ENCODE measurements at places on chromosomes 7 and 10. TPM values are rescaled to one million over a fixed set of nuclear protein-coding genes. Genes with fewer than 3 reads are reported as not detected.

DNA sequence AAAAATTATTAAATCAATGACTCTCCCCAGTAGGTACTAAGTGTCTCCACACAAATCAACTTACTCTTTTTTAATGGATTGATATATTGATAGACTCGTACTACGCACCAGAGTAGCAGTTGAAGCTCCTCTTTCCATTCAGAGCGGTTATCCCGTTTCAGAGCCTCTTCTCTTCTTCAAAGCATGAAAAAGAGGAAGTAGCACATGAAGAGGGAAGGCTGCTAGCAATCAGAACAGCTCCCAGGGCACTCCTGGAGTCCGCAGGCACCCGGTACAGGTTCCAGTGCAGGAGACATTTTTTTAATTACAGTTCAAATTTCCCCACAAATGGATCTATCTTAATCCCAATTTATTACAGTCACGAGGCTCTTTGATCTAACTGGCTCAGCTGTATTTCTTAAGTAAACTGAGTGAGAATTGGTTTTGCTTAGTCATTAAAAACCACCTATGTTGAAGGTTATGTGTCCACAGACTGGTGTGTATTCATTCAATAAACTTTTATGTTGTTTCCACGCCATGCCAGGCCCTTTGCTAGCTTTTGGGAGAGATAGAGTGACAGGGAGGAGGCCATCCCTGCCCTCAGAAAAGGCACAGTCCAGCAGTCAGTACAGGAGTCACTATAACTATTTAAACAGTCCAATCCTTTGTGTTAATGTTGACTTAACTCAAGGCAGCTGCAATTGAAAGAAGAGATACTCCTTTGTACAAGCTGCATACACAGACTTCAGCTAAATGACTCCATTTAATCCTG lies 32.1 kb upstream of the CALN1 start:
- peaks cover 2% of the 10 kb centered on the region for H3K27me3 ChIP-seq
- no peak for DNase-seq
- H3K27ac ChIP-seq, result no peak overlapping the region
- no peak overlapping the region for H3K4me3 ChIP-seq
- no peaks in the 10 kb centered on the region for H3K36me3 ChIP-seq

GRCh38 chr7:3338161-3338560 lies 37.1 kb downstream of the SDK1 start:
- H3K27me3 ChIP-seq, result peaks cover 13% of the 10 kb centered on the region
- no peaks in the 10 kb centered on the region for H3K4me1 ChIP-seq
- H3K4me3 ChIP-seq, result no peak overlapping the region
- DNase-seq, result no peak
- no peak overlapping the region for H3K27ac ChIP-seq

- H3K4me3 ChIP-seq, result no peak overlapping the region
- peaks cover 30% of the 10 kb centered on the region for H3K4me1 ChIP-seq
- no peak for DNase-seq
- H3K36me3 ChIP-seq, result peaks cover 4% of the 10 kb centered on the region
These were observed 131.8 kb upstream of the PALS2 start for GRCh38 chr7:24441314-24442027.

DNA sequence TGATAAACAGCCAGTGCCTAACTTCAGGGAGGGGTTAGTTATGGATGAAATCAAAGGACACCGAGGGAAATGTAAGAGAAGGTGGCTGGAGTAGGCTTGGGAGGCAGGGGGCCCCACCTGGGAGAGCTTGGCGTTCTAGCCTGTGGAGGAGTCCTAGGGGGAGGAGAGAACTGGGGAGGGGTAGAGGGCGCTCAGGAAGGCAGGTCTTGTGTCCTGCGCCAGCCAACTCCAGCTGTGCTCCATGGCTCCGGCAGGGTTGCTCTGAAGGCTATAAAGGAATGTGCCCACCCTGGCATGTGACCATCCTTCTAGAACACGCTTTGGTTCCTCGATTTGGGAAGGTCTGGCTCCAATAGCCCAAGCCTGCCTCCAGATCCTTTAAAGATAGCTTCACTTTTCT lies 96.3 kb downstream of the SEC61G start:
- no peak overlapping the region for H3K4me3 ChIP-seq
- no peak overlapping the region for H3K27ac ChIP-seq
- no peaks in the 10 kb centered on the region for H3K36me3 ChIP-seq
- H3K4me1 ChIP-seq, result peaks cover 5% of the 10 kb centered on the region
- H3K27me3 ChIP-seq, result peaks cover 17% of the 10 kb centered on the region
- no peak for DNase-seq

GRCh38 chr10:30093303-30093950 lies 34.0 kb upstream of the JCAD start:
- peaks cover 36% of the 10 kb centered on the region for H3K27me3 ChIP-seq
- H3K4me3 ChIP-seq, result no peak overlapping the region
- no peaks in the 10 kb centered on the region for H3K36me3 ChIP-seq
- H3K4me1 ChIP-seq, result no peaks in the 10 kb centered on the region

Gene ECHS1
- 74.2 TPM for total RNA-seq

DNA sequence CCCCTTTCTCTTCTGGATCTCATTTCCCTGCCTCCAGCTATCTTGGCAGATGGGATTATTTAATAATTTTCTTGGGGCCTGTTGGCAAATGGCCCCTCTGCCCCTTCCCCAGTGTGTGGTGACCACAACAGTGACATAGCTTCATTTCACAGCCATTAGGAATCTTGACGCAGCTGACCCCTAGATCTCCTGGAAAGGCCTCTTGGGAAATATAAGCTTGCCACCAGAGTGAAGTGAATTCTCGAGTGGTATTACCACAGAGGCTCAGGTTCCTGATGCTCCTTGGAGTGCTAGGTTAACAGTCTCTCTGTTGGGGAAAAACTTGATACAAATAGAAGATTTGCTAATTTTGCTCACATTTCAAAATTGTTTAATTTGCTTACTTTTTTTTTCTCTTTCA lies 57.8 kb downstream of the AUTS2 start:
- no peak overlapping the region for H3K4me3 ChIP-seq
- no peaks in the 10 kb centered on the region for H3K4me1 ChIP-seq
- H3K27ac ChIP-seq, result no peak overlapping the region
- H3K27me3 ChIP-seq, result no peaks in the 10 kb centered on the region
- H3K36me3 ChIP-seq, result no peaks in the 10 kb centered on the region

GRCh38 chr10:96756111-96756903 lies 36.0 kb upstream of the PIK3AP1 start:
- H3K4me1 ChIP-seq, result peaks cover 4% of the 10 kb centered on the region
- no peak overlapping the region for H3K27ac ChIP-seq
- DNase-seq, result no peak
- peaks cover 30% of the 10 kb centered on the region for H3K27me3 ChIP-seq
- H3K36me3 ChIP-seq, result no peaks in the 10 kb centered on the region
- no peak overlapping the region for H3K4me3 ChIP-seq

GRCh38 chr10:33335801-33336581 lies 1.5 kb upstream of the NRP1 start:
- no peak for DNase-seq
- H3K36me3 ChIP-seq, result no peaks in the 10 kb centered on the region
- peak overlapping the region; percentile 50 for H3K4me3 ChIP-seq
- H3K27me3 ChIP-seq, result peaks cover 57% of the 10 kb centered on the region
- no peak overlapping the region for H3K27ac ChIP-seq
- peaks cover 29% of the 10 kb centered on the region for H3K4me1 ChIP-seq

DNA sequence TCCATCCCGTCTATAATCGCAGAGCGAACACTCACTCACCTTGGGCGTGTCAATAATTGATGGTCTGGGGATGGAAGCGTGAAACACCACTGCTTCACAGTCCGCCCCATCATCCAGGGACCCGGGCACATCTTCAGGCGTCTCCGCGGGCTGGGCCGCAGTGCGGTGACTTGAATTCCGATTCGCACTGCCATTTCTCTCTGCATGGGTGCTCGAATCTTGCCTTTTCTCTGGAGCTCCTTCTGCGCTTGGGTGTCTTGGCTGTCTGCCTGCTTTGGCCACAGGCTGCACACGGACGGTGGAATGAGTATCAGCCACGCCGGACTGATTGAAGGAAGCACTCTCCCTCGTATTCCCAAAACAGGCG lies 500 bp downstream of the FAM107B start:
- peaks cover 4% of the 10 kb centered on the region for H3K27me3 ChIP-seq
- no peak overlapping the region for H3K4me3 ChIP-seq
- no peaks in the 10 kb centered on the region for H3K36me3 ChIP-seq
- DNase-seq, result no peak
- H3K4me1 ChIP-seq, result peaks cover 5% of the 10 kb centered on the region

Gene ECHDC3
- total RNA-seq, result not detected

GRCh38 chr7:86643561-86644281 lies at the start of gene GRM3:
TSS of gene GRM3 (plus strand) at chr7:86643909. CDS start at chr7:86765146, 121,237 bp downstream.
- H3K27me3 ChIP-seq, result peaks cover 28% of the 10 kb centered on the region
- no peak within 1 kb of the TSS for H3K27ac ChIP-seq
- DNase-seq, result no peak
- no peaks in the 10 kb centered on the region for H3K36me3 ChIP-seq

- H3K4me1 ChIP-seq, result no peaks in the 10 kb centered on the region
- H3K4me3 ChIP-seq, result no peak overlapping the region
- DNase-seq, result no peak
- no peaks in the 10 kb centered on the region for H3K36me3 ChIP-seq
- no peaks in the 10 kb centered on the region for H3K27me3 ChIP-seq
These were observed 156.4 kb downstream of the FZD1 start for GRCh38 chr7:91420606-91421005.

DNA sequence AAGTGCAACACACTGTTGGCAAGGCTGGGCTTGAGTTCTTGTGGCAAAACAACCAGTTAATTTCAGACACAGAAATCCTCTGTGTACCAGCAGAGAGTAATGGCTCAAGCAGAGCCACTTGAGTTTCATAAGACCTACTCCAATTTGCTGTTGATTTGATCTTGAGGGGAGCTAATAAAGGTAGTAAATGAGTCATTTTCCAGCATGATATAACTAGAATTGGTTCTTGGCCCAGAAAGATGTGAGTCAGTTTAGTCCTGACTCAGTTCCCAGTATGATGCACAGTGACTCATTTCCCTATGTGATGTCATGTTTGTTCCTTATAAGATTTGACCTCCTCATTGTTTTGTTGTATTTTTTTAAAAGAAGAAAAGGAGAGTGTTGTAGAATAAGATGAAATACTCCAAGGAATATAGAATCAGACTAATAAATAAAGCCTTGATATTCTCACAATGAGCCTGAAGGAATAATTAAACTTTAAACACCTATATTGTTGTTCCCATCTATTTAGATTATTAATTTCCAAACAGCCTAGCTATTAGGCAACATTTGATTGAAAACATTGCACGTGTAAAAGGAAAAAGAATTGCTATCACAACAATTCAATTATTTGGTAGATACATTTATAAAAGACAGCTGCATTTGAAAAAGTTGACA lies 186.2 kb downstream of the REEP3 start:
- H3K4me1 ChIP-seq, result peaks cover 26% of the 10 kb centered on the region
- H3K4me3 ChIP-seq, result no peak overlapping the region
- no peak for DNase-seq
- peak overlapping the region; percentile 37 for H3K27ac ChIP-seq

Gene GRM8
- not detected for total RNA-seq

DNA sequence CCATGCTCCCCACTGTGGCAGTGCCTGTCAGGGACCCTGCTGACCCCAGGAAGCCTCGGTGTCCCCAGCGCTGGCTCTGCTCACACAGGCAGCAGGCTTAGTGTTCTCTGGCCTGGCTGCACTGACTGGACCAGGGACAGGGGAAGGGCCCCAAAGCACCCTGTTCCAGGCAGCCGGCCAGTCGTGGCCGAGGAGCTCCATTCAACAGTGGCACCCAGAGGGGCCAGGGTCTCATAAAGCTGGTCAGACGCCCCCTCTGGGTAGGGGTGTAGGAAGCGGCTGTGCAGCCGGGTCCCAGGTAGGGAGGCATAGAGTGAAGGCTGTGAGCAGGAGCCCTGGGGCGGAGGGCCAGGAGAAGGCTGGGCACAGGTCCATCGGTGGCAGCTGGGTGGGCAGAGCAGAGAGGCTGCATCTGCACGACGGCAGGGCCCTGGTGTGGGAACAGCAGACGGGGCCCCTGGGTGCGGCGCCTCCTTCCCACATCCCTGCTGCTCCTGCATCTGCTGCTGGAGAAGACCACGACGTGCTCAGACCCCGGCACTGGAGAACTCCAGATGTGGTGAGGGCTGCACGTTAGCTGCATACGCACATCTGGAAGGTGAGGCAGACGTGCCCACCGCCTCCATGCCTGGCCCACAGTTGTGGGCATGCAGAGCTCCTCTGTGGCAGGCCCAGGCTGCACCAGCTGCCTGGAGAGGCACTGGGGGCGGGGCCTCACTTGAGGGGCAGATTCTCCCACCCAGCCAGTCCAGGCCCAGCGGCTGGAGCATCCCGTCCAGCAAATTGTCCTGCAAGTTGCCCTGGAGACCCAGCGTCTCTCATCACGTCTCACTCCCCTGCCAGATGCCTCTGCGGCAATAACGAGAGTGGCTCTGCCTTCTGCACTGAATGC lies 25.1 kb downstream of the MNX1 start:
- no peak overlapping the region for H3K4me3 ChIP-seq
- peaks cover 5% of the 10 kb centered on the region for H3K36me3 ChIP-seq
- H3K4me1 ChIP-seq, result no peaks in the 10 kb centered on the region
- no peak overlapping the region for H3K27ac ChIP-seq

- no peak for DNase-seq
- H3K36me3 ChIP-seq, result peaks cover 3% of the 10 kb centered on the region
- H3K27me3 ChIP-seq, result no peaks in the 10 kb centered on the region
- peaks cover 24% of the 10 kb centered on the region for H3K4me1 ChIP-seq
These were observed 109.1 kb upstream of the PPIF start for GRCh38 chr10:79238158-79238520.

GRCh38 chr7:29076631-29077030 lies 69.7 kb downstream of the CPVL start:
- DNase-seq, result no peak
- H3K36me3 ChIP-seq, result no peaks in the 10 kb centered on the region
- H3K27me3 ChIP-seq, result peaks cover 12% of the 10 kb centered on the region
- no peaks in the 10 kb centered on the region for H3K4me1 ChIP-seq

Gene NPFFR1
- total RNA-seq, result not detected

Gene CPVL
- 0.11 TPM for total RNA-seq

Gene SPDYE2
- total RNA-seq, result not detected

- peaks cover 14% of the 10 kb centered on the region for H3K27me3 ChIP-seq
- H3K4me1 ChIP-seq, result no peaks in the 10 kb centered on the region
- H3K36me3 ChIP-seq, result no peaks in the 10 kb centered on the region
- H3K4me3 ChIP-seq, result no peak overlapping the region
These were observed 400.3 kb downstream of the RPS24 start for GRCh38 chr10:78433766-78434535.

Gene MALRD1
- not detected for total RNA-seq

DNA sequence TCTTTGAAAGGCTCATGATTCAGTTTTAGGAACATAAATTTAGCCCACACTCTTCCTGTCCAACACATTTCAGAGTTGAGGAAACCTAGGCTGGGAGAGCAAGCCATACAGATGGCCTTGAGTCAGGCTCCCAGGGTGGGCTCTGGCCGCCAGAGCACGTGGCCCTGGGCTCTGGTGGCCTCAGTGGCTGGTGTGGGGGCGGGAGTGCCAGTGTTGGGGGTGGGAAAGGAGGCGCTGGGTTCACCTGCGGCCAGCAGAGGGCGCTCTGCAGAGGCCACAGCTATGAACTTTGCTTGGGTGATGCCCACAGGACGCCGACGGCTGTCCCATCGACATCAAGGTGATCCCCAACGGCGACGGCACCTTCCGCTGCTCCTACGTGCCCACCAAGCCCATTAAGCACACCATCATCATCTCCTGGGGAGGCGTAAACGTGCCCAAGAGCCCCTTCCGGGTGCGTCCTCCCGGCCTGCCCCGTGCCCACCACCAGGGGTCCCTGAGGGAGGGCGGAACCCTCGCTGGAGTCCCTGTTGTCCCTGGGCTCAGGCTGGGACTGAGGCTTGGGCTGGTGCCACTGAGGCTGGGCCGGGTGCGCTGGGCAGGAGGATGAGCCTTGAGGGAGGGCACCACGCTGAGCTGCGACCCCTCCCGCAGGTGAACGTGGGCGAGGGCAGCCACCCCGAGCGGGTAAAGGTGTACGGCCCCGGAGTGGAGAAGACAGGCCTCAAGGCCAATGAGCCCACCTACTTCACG lies 11.9 kb downstream of the FLNC start:
- no peak overlapping the region for H3K27ac ChIP-seq
- H3K4me3 ChIP-seq, result no peak overlapping the region
- H3K27me3 ChIP-seq, result no peaks in the 10 kb centered on the region
- H3K4me1 ChIP-seq, result peaks cover 2% of the 10 kb centered on the region

Gene KAT6B
- total RNA-seq, result 24.2 TPM

All from activated T-helper 2 cell treated with anti-CD3 and anti-CD28 coated beads, Interferon-gamma antibody, Interleukin-2, Interleukin-4, amounts not matched to agents 10 μg/mL and 5 μg/mL and 100 μg/mL, durations not matched to agents 14 hours and 24 hours and 36 hours (primary cell).